ENCODE measurements at places on chromosomes 4 and X. TPM values are rescaled to one million over a fixed set of nuclear protein-coding genes. Genes with fewer than 3 reads are reported as not detected.

The MSX1 gene
- total RNA-seq = 4.6 TPM

The CLIC2 gene
- total RNA-seq = 10.9 TPM

The MAGEE1 gene
- 3.0 TPM for total RNA-seq

- H3K4me1 ChIP-seq = no peaks in the 10 kb centered on the region
- no peak overlapping the region for H3K4me3 ChIP-seq
- no peaks in the 10 kb centered on the region for H3K36me3 ChIP-seq
- H3K27me3 ChIP-seq = no peaks in the 10 kb centered on the region
- H3K27ac ChIP-seq = no peak overlapping the region
- DNase-seq = no peak
Observed at GRCh38 chrX:143661286-143661685, 25.4 kb upstream of the SLITRK4 start.

DNA sequence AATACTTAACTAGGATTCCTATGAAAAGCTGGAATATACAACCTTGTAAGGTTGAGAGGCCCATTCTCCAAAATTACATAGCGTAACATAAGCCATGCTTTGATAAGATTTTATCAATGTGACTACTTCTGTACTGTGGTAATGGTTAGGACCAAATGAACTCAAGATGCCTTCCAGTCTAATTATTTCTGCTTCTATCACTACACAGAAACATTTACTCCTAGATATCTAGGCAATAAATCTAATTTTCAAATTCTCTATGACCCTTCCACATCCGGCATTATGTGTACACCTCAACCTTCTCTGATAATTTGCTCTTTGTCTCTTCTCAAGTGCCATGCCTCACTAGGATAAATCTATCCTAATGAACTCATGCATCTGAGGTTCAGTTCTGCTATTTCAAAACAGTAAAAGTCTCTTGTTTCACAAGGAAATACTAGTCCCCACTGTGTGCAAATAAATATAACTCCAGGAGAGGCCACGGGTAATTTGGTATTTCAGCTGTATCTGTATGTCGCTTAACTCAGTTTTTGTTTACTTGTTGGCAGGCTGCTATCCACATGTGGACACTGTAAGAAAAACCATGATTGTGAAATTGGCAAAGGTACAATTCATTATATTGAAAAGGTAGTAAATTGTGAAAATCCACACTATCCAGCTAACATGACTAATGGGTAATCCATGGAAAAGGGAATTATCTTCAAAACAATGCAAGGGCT, 93.3 kb downstream of the PRDM5 start:
- H3K4me3 ChIP-seq = no peak overlapping the region
- no peaks in the 10 kb centered on the region for H3K4me1 ChIP-seq
- H3K36me3 ChIP-seq = no peaks in the 10 kb centered on the region
- no peak for DNase-seq

All from heart right ventricle (tissue), 16 donors.